HEK293T (cell line): ENCODE measurements at places on chromosomes 11 and 22.

DNA sequence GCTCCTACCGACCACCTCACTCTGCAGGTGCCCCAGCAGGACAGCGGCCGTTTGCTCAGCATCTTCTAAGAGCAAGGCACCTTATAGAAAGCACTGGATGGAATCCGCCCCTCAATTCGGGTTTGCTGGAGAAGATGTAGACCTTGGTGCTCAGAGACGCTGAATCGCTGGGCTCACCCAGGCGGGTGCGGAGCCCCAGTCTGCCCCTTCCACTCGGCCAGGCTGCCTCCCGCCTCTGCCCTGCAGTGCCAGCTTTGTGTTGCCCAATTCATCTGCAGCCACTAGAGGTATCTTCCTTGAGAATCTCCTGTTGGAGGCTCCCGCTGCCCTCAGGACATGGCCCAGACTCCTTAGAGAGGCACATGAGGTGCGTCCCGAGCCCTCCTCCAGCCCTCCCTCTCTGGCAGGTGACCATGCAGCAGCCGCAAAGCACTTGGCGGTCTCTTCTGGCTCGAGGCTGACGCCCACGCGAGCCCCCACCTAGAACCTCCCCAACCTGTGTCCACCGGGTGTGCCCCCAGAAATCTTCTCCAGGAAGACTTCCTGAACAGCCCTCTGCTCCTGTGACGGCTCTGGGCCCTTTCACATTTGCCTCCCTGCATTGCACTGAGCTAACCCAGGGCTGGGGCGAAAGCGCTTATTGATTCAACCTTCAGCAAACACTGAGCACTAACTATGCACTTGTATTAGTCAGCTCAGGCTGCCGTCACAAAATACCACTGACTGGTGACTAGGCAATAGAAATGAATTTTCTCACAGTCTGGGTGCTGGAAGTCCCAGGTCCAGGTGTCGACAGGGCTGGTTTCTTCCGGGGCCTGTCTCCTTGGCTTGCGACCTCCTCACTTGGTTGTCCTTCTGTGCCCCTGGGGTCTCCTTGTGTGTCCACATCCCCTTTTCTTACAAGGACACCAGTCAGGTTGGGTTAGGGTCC is 117.5 kb downstream of the WNT7B start:
- DNase-seq, result no peak

- DNase-seq, result no peak
Observed at GRCh38 chr11:78363024-78363619, 54.5 kb downstream of the GAB2 start.

GRCh38 chr11:130403271-130403804 is 25.1 kb downstream of the ADAMTS8 start:
- no peak for DNase-seq

GRCh38 chr11:11660363-11660740 is 38.5 kb upstream of the GALNT18 start:
- DNase-seq, result no peak

GRCh38 chr11:133936136-133936535 is 20.6 kb downstream of the IGSF9B start:
- DNase-seq, result no peak

DNA sequence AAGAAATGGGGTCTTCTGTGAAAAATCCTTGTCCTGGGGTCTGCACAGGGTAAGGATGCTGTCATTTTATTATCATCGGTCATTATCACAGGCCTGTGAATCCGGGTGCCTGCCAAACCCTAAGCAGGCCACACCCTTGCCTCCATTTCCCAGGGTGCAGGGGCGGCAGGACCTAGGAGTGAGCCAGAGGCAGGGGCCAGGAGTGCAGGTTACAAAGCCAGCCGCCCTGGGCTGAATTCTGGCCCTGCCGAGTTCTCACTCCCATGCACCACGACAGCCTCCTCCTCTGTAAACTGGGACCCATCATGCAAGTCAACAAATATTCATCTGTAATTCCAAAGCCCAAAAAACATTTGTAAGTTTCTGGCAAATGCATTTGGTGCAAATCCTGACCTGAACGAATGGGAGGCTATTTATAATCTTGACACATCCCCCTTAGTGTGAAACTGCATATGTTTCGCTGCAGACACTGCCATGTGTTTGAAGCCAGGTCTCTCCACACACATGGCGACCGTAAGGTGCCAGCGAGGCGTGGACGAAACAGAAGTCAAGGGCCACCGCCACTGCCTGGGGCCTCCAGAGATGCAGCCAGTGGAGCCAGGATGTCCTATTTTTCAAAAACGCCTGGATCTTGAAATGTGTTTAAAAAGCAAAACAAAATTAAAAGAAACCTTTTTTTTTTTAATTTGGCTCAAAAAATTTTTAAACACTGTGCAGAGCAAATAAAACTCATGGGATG is 6.7 kb downstream of the CD5 start:
- DNase-seq, result no peak

GRCh38 chr11:30017445-30017895 is 640 bp upstream of the KCNA4 start:
- DNase-seq, result no peak

GRCh38 chr11:2664791-2665525 is 34.8 kb downstream of the KCNQ1OT1 start:
- no peak for DNase-seq

DNA sequence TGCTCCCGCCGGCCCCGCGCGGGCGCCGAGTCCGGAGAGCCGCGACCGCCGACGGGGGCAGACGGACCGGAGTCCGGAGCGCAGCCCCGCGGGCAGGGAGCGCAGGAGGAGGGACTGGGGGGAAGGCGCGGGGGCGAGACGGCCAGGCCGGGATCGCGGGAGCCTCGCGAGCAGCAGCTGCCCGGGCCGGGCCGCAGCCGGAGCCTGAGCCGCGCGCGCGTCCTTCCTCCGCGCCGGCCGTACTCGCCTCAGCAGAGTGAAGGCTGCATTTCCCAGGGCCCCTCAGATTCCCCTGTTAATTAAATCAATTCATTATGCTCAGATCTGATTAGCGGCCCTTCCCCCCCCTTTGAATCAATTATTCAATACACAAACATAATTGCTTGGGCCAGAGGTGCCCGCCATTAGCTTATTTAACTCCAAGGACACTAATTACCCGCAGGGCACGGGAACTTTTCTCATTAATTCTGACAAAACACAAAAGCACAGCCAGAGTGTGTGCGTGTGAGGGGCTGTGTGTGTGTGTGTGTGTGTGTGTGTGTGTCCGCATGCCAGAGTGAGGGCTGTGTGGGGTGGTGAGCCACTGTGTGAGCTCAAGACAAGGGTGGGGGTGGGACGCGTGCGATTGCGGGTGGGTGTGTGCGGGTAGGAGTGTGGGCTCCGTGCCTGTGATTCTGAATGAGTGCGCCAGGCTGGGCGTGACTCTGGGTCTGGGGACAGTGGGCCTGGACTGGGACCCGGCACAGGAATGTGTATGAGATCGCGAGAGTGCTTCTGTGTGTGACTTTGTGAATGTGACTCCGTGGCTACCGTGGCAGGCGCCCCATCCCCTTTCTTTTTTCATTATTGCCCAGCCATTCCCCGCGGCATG is 5.1 kb upstream of the LMO1 start:
- peak; percentile 46 for DNase-seq

- DNase-seq, result no peak
Observed at GRCh38 chr11:69869311-69869939, 50.2 kb upstream of the FGF3 start.

GRCh38 chr22:45852826-45853225 is 124.1 kb downstream of the WNT7B start:
- DNase-seq, result no peak

GRCh38 chr22:29082826-29083545 is 10.2 kb downstream of the KREMEN1 start:
- no peak for DNase-seq

GRCh38 chr22:46854125-46854870 is 91.8 kb downstream of the TBC1D22A start:
- no peak for DNase-seq

GRCh38 chr11:119461229-119461963 is 38.4 kb upstream of the THY1 start:
- no peak for DNase-seq

DNA sequence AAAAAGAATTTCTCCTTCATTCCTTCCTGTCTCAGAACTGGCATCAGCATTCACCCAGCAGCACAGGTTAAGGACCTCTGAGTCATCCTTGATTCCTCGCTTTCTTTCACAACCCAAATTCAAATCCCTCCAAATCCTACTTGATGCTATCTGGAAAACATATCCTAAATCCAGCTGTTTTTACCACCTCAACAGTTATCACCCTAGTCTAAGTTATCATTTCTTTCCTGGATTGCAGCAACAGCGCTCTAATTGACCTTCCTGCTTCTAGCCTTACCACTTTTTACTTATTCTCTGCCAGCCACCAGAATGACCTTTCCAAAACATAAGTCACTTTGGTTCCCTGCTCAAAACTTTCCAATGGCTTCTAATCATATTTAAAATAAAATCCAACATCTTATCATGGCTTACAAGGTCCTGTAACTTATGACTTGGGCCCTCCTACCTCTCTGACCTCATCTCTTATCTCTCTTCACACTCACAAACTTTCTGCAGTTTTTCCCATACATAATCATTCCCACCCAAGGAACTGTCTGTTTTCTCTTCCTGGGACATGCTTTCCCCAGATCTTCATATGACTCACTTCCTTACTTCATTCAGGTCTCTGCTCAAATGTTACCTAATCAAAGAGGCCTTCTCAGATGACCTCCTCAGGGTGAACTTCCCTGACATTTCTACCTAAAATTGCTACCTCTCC is 119.4 kb downstream of the TTC28 start:
- no peak for DNase-seq
